Gastrocnemius medialis (tissue), 4 donors: ENCODE measurements at places on chromosomes 5 and 9. TPM values are rescaled to one million over a fixed set of nuclear protein-coding genes. Genes with fewer than 3 reads are reported as not detected.

The NRG2 gene
- total RNA-seq: 24.2 TPM

The ORM2 gene
- 6.3 TPM for total RNA-seq

The PCDHA5 gene
- not detected for total RNA-seq

The SPATA31A3 gene
- total RNA-seq: not detected

DNA sequence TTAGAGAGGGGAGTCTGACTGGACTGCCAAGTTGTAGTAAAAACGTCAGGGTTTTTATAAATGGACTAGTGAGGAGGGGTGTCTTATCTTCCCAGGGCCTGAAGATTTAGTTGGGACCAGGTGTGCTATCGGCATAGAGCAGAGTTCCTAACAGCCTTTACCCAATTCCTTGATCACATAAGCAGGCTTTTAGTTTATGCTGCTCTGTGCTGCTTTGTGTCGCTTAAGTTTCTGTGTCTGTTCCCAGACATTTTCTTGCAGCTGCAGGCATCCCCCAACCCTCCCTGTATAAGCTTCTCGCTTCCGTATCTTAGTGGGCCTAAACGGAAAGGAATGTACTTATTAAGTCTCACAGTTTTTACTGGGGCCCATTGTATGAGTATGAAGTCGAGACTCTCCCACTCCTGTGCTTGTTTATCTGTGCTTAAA is 2.6 kb upstream of the SMC5 start:
- no peaks in the 10 kb centered on the region for H3K36me3 ChIP-seq
- no peak overlapping the region for H3K27ac ChIP-seq
- H3K4me1 ChIP-seq: peaks cover 25% of the 10 kb centered on the region

- H3K4me3 ChIP-seq: no peak overlapping the region
- no peak overlapping the region for H3K27ac ChIP-seq
- DNase-seq: no peak
- no peaks in the 10 kb centered on the region for H3K4me1 ChIP-seq
- H3K36me3 ChIP-seq: no peaks in the 10 kb centered on the region
These were observed 361.3 kb downstream of the NR2F1-AS1 start for GRCh38 chr5:93219641-93220145.

GRCh38 chr9:3777137-3777536 is 251.3 kb upstream of the RFX3 start:
- H3K4me3 ChIP-seq: no peak overlapping the region
- H3K27ac ChIP-seq: no peak overlapping the region
- H3K36me3 ChIP-seq: no peaks in the 10 kb centered on the region
- no peak for DNase-seq
- H3K4me1 ChIP-seq: no peaks in the 10 kb centered on the region

GRCh38 chr5:58346041-58346440 is 113.8 kb downstream of the PLK2 start:
- H3K36me3 ChIP-seq: no peaks in the 10 kb centered on the region
- DNase-seq: no peak
- no peak overlapping the region for H3K27ac ChIP-seq
- no peaks in the 10 kb centered on the region for H3K4me1 ChIP-seq

DNA sequence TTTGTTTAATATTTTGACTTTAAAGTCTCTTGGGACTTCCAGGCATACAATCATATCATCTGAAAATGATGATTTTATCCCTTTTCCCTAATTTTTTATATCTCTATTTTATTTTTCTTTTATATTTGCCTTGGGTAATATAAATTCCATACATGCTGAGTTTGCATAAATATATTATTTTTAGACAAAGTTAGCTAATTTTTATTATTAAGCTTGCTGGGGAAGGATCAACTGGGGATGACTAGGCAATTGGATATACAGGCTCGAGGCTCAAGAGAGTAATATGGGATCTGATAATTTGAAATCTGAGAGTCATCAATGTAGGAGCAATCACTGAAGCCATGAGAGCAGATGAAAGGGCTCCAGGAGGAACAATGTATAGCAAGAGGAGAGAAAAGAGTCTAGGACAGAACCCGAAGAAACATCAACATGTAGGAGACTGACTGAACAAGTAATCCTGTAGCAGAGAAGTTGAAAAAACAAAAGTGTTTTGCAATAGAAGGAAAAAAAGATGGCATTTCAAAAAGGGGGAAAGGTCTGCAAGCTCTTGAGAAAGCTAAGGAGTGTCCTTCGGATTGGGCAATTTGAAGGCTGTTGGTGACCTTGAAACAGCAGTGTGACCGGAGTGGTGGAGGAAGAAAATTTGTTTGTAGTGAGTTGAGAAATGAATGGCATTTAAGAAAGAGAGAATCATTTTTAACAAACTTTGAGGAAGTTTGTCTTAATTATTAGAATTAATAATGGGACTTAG is 17.0 kb upstream of the RHOBTB3 start:
- DNase-seq: no peak
- H3K27me3 ChIP-seq: no peaks in the 10 kb centered on the region
- no peaks in the 10 kb centered on the region for H3K36me3 ChIP-seq

- H3K4me3 ChIP-seq: no peak overlapping the region
- no peak overlapping the region for H3K27ac ChIP-seq
- no peak for DNase-seq
- H3K4me1 ChIP-seq: no peaks in the 10 kb centered on the region
These were observed 53.8 kb upstream of the SNCAIP start for GRCh38 chr5:122258241-122258640.

DNA sequence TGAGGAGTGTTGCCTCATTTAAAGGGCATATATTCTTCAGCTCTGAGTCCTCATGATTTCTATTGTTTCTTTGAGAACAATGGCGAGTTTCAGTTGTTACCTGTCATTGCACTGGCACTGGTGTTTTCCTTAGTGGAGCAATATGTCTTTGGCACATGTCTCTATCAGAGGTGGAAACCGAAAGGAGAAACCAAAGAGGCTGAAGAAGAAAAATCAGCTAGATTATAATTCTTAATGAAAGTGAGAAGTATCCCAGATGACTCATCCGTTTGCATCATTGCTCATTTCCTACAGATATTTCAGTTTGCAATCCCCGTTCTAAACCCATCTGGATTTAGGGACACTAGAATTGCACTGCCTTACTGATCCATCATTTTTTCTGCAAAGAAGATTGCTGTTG is 324.6 kb downstream of the TMEM232 start:
- H3K27me3 ChIP-seq: no peaks in the 10 kb centered on the region
- H3K4me1 ChIP-seq: no peaks in the 10 kb centered on the region
- no peak overlapping the region for H3K4me3 ChIP-seq
- H3K36me3 ChIP-seq: no peaks in the 10 kb centered on the region

DNA sequence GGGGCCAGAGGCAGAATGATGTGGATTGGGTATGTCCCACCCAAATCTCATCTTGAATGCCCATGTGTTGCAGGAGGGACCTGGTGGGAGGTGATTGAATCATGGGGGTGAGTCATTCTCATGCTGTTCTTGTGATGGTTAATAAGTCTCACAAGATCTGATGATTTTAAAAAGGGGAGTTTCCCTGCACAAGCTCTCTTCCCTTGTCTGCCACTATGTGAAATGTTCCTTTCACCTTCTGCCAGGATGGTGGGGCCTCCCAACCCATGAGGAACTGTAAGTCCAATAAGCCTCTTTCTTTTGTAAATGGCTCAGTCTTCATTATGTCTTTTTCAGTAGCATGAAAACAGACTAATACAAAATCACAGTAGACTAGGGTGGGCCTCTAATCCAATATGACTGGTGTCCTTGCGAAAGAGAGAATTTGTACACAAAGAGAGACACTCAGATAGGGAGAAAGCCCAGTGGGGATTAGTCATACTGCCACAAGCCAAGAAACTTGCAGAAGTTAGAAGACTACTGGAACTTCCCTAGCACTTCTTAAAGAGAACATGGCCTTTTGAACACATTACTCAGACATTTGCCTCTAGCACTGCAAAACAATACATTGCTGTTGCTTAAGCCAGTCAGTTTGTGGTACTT is 68.4 kb downstream of the ANXA1 start:
- H3K4me1 ChIP-seq: no peaks in the 10 kb centered on the region
- H3K27ac ChIP-seq: no peak overlapping the region
- DNase-seq: no peak
- H3K36me3 ChIP-seq: no peaks in the 10 kb centered on the region

DNA sequence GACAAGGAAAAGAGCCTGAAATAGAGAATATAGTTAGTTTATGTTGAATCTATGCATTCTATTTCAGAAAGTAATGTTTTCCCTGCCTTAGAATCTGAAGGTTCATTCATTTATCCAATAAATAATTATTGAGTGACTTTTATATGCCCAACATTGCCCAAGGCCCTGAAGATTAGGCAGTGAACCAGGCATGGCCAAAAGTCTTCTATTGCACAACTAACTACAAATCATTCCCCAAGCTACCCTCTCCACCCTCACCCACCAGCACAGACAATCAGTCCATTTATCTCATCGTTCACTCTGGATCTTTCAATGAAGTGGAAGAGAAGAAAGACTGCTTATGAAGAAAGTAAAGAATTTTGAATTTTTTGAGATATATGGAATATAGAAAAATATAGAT is 268.4 kb downstream of the PLK2 start:
- H3K4me3 ChIP-seq: no peak overlapping the region
- H3K4me1 ChIP-seq: peaks cover 16% of the 10 kb centered on the region
- no peaks in the 10 kb centered on the region for H3K27me3 ChIP-seq
- no peaks in the 10 kb centered on the region for H3K36me3 ChIP-seq

DNA sequence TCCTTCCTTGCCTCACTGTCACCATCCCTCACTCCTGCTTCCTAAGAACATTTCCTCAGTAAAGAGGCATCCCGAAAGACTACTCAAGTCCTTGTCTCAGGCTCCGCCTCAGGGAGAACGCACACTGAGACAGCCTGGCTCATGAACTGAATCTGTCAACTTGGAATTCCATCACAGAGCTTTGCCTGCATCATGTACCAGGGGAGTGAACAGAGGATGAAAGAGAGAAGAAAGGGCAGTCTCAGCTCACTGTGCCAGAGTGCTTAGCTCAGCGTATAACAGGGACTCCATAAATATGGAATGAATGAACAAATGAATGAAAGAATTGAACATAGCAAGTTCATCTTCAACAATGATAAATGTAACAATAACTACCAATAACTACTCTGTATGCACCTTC is 68.7 kb upstream of the SLC1A3 start:
- peaks cover 17% of the 10 kb centered on the region for H3K4me1 ChIP-seq
- H3K36me3 ChIP-seq: no peaks in the 10 kb centered on the region
- no peak overlapping the region for H3K27ac ChIP-seq
- no peak overlapping the region for H3K4me3 ChIP-seq
- no peaks in the 10 kb centered on the region for H3K27me3 ChIP-seq

DNA sequence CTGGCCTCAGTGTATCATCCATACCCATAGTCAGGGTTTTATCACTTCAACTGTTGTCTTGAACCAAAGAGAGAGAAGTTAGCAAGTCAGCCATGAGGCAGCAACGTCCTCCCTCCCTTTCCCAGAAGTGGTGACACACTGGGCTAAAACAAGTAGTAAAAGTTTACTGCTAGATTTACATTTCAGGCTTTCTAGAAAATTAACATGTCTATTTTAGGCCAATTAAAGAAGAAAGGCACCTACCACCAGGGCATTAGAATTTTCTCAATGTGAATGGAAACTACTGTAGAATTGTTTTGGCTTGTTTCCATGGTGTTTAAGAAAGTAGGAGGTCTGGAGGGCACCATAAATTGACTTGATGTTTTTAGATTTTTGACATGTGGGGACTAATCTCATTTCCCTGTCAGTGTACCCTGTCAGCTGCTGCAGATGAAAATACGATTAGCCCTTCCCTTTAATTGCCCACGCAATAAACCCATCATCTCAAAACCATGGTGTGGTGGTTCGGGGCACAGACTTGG is 121.8 kb upstream of the ELL2 start:
- H3K4me1 ChIP-seq: peaks cover 6% of the 10 kb centered on the region
- H3K36me3 ChIP-seq: no peaks in the 10 kb centered on the region
- DNase-seq: no peak

GRCh38 chr5:55141945-55142690 is 17.9 kb upstream of the GPX8 start:
- no peak for DNase-seq
- H3K4me3 ChIP-seq: no peak overlapping the region
- no peaks in the 10 kb centered on the region for H3K4me1 ChIP-seq
- H3K27me3 ChIP-seq: peaks cover 3% of the 10 kb centered on the region
- no peak overlapping the region for H3K27ac ChIP-seq

DNA sequence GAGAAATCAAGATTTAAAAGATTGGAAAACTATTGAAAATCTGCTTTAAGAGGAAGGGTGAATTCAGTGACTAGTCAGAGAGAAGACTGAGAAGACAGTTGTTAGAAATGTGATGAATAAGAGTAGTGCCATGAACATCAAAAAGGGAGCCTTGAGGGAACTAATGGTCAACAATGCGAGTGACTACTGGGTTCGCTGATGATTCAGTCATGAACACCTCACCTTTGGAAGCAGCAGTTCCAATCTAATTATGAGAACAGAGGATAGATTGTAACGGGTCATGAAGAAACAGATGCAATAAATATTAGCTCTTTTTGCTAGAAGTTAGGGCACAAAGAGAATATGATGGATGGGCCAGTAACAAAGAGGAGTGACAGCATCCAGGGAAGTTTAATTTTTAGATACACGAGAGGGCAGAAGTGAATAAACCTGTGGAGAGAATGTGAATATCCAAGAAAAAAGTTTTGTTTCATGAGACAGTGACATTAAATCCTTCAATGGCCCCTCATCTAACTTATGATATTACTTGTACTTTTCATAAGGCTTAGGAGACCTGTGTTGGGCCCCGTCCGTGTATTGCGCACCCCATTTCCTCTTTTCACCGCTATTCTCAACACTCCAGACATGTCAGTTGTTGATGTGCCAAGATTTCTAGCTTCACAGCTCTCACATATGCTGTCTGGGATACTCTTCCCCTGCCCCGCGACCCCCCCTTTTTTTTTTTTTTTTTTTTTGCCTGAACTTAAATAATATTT is 23.5 kb upstream of the IFNE start:
- H3K4me1 ChIP-seq: no peaks in the 10 kb centered on the region
- DNase-seq: no peak
- H3K27me3 ChIP-seq: no peaks in the 10 kb centered on the region
- no peaks in the 10 kb centered on the region for H3K36me3 ChIP-seq

- H3K4me3 ChIP-seq: no peak overlapping the region
- H3K4me1 ChIP-seq: peaks cover 48% of the 10 kb centered on the region
- no peaks in the 10 kb centered on the region for H3K36me3 ChIP-seq
- no peak for DNase-seq
These were observed 23.5 kb downstream of the DAB2IP start for GRCh38 chr9:121674952-121675351.

- H3K4me1 ChIP-seq: peaks cover 15% of the 10 kb centered on the region
- H3K36me3 ChIP-seq: no peaks in the 10 kb centered on the region
- DNase-seq: no peak
- H3K27ac ChIP-seq: peak overlapping the region; percentile 64
- H3K4me3 ChIP-seq: no peak overlapping the region
These were observed 21.1 kb downstream of the AQP7 start for GRCh38 chr9:33381231-33381791.

DNA sequence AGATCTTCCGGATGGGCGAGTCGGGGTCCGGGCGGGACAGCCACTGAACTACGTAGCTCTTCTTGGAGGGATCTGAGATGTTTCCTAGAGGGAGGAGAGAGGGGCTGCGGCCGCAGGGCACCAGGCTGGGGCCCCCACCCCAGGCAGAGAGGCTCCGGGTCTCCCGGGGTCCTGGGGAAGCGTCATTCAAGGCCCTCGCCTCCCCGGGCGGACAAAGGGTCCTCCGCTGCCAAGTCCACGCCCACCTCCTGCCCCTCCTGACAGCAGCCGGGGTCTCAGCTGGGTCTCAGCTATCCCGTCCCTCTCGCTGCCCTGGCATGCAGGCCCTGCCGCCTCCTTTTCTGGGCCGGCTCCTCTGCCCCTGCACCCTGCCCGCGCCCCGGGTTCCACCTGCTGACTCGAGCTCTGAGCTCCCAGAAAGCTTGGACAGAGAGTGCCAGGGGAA is 61.5 kb downstream of the ZNF354C start:
- H3K36me3 ChIP-seq: no peaks in the 10 kb centered on the region
- H3K4me1 ChIP-seq: no peaks in the 10 kb centered on the region
- H3K27me3 ChIP-seq: no peaks in the 10 kb centered on the region
